ENCODE measurements at places on chromosomes 13 and 19.

- peak; percentile 34 for DNase-seq
Measured at GRCh38 chr19:18284712-18285360, 3.4 kb upstream of the JUND start.

DNA sequence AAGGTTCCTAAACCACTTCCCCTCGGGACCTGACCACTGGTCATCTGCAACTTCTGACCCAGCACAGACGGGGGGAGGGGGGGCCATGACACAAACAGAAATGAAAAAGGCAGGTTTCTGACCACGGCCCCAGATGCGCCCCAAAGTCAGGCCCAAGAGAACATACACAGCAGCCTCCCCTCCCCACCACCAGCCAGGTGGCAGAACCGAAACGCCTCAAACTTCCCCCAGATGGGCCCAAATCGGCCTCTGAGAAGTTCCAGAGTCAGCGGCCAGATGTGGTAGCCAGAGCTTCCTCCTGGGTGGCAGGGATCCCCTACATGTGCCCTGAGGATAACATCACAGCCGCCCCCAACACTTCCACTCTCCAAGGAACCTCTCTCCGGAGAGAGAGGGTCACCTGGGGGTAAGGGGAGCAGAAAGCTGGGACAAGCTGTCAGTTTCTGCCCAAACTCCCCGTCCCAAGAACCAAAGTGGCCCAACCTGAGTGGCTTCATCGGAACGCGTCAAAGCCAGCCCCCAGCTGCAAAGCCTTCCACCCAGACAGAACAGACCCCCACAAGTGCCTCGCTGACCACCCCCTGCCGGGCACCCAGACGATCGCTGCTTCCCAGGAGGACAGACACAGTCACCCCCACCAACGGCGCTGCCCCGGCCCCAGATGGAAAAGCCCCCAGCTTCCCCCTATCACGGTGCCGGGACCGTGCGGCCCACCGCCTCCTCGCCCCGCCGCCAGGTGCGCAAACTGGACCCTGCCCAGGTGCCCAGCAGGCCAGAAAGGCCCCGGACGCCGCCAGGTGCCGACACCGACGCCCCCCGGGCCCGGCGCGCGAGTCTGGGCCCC lies 800 bp downstream of the ELL start:
- DNase-seq = no peak

- DNase-seq = no peak
Measured at GRCh38 chr19:4690361-4690760, 20.2 kb upstream of the MYDGF start.

DNA sequence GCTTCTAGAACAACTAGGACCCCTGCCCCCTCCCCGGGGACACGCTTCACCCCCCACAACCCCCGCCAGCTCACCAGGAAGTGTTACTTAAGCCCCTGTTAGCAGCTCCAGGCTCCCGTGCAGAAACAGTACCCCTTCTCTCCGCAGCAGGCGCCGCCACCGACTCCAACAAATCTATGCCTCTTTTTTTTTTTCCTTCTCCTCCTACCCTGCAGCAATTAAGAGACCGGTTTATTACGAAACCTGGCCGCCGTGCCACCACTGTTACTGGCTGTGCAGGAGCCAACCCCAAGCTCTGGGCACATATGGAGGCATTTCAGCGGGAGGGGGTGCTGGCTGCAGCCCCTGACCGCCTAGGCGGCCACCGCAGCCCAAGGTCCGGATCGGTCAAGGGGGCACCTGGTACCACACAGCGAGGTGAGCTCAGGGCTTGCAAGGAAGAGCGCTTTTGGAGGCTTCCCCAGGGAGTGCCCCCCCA lies 2.4 kb downstream of the GADD45B start:
- peak; percentile 26 for DNase-seq

- no peak for DNase-seq
Measured at GRCh38 chr13:35387682-35388250, 88.7 kb downstream of the MAB21L1 start.

DNA sequence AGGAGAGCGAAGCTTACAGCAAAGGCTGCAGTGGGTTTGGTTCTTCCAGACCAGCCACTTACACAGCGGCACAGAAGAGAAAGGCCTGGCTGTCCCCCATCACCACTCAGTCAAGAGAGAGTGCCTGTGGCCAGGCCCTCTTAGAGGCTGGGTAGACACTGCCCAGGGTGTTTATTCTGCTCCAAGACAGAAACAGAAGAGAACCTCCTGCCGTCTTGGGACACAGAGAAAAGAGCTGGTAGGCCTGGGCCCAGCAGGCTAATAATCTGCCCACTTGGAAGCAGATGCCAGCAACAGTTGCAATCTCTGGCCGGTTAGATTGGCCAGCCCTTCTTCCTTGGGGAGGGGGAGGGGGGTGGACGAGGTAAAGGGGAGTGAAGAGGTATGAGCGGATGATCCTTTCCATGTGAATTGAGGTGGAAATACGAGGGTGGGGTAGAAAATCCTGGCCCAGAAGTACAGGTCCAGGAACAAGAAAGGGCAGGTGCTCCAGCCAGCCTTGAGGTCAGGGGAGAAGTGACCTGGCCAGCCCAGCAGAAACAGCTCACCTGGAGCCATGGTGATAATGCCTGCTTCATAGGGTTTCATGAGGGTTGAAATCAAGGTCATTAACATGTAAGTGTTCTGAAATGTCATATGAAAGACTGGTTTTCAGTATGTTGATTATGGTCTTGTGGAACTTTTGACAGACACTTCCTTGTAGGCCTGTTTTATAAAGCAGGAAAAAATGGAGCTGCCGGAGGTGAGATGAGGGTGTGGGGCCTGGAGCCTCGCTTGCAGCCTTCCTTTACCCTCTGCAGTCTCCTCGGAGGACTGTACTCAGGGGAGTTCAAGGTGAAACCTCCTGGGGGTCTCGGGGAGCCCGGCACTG lies 116.9 kb downstream of the SIPA1L3 start:
- no peak for DNase-seq

GRCh38 chr13:30805132-30805537 lies 69.8 kb downstream of the ALOX5AP start:
- DNase-seq = no peak

DNA sequence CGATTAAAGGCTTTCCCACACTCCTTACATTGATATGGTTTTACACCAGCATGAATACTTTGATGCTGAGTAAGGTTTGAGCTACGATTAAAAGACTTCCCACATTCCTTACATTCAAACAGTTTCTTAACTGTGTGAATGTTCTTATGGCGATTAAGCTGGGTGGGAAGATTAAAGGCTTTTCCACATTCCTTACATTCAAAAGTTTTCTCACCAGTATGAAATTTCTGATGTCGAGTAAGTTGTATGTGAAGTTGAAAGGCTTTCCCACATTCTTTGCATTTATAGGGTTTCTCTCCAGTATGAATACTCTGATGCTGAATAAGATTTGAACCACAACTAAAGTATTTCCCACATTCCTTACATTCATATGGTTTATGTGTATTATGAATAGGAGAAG lies 20.0 kb downstream of the ZNF780B start:
- no peak for DNase-seq

GRCh38 chr19:58059003-58059670 lies at the start of gene ZNF135:
Gene ZNF135, plus strand, starts transcription at chr19:58059282. Its CDS starts 721 bp downstream, at chr19:58060003.
- DNase-seq = peak; percentile 59

DNA sequence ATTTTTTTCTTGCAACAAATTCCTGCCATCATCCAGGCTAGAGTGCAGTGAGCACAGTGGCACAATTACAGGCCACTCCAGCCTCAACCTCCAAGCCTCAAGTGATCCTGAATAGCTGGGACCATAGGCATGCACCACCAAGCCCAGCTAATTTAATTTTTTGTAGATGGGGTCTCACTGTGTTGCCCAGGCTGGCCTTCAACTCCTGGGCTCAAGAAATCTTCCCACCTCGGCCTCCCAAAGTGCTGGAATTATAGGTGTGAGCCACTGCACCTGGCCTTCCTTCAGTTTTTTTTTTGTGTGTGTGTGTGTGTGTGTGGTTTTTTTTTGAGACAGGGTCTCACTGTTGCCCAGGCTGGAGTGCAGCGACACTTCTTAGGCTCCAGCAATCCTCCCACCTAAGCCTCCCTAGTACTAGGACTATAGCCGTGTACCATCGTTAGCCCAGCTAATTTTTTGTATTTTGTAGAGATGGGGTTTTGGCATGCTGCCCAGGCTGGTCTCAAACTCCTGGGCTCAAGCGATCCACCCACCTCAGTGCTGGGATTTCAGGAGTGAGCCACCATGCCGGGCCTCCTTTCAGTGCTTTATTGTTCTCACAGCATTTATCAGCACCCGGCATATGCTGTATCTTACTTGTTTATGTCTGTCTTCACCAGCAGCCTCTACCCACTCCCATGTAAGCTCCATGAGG lies 5.9 kb upstream of the SRRM5 start:
- no peak for DNase-seq

DNA sequence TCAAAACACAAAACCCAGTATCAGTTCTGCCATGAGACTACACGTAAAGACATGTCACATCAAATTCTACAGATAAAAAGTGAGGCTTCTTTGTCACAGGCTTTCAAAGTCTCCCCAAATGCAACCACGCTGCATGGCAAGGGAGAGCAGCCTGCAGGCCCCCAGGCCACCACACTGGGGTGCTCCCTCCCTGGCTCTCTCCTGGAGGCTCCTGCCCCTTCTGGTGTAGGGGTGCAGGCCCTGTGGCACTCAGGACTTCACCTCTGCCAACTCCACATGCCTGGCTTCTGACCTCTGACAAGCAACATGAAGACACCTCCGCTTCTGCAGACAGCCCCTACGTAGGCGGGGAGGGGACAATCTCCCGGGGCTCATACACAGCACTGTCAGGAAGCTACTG lies 14.3 kb downstream of the AKAP8 start:
- DNase-seq = no peak

DNA sequence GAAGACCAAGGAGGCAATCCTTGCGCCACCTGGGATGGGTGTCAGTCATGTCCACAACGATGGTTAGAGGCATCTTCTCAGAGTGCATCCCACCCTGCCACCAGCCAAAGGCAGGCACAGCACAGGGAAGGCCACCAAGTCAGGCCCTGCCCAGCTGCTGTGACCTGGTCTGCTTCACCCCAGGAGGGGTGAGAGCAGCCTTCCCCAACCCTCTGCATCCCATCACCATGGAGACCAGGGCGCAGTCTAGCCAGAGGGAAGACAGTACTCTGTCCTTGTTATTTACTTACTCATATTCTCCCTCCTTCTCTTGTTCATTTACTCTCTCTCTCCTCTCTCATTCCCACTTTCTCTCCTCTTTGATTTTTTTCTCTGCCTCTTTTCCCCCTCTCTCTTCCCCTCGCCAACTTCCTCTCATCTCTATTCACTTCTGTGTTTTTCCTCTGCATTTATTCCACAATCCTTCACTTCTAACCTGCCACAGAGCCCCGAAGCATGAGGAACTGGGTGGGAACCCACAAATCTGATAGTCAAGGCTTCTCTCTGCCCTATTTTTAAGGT lies 749.4 kb downstream of the UQCRFS1 start:
- no peak for DNase-seq

DNA sequence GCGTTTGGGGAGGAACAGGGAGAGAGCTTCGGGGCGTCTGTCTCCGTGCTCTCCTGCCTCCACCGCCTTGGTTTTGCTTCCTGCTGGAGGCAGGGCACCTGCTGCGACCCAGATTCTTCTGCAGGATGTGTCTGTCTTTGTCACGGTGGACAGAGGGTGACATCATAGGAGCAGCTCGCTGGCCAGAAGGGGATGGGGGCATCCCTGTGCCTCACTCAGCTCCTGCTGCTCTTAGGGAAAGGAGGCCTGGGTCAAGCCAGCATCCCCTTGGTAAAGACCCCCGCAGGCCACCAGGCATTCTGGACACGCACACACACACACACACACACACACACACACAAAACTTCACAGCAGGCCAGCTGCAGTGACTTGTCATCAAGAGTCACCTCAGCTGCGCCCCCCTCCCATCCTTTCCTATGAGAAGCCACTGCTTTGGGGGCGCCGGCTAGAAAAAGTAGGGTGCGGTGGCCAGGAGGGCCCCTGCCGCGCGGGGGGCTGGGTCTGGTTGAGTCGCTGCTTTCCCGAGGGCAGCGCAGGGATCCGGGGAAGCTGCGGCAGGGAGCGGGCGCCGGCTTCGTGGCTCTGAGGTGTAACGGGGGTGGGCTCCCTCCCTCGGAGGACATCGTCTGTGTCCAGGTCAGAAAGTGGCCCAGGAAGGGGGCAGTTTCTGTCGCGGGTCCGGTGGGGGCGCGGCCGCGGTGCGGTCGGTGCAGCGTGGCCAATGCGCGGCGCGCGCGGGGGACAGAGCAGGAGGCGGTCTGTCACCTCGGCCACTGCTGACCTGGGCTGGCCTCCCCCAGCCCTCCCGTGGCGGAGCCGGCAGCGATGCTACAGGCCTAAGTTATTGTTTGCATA lies 15.8 kb upstream of the NPAS1 start:
- DNase-seq = no peak

DNA sequence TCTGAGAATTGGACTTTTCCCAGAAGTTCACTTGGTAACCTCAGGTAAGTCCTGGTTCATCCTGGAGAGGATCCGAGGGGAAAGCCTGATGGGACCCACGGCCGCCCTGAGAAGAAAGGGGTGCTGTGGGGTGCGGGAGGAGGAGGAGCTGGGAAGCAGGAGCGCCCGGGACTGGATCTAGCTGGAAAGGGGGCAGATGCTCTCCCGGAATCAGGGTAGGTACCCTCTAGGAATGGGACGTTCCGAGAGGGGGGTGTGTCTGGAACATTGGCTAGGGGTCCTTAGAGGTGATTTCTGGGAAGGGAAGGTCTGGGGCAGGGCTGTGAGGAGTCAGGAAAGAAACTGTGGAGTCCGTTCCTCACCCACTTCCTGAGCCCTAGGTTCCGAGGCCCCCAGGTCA lies 38.7 kb upstream of the ZNF492 start:
- DNase-seq = no peak

DNA sequence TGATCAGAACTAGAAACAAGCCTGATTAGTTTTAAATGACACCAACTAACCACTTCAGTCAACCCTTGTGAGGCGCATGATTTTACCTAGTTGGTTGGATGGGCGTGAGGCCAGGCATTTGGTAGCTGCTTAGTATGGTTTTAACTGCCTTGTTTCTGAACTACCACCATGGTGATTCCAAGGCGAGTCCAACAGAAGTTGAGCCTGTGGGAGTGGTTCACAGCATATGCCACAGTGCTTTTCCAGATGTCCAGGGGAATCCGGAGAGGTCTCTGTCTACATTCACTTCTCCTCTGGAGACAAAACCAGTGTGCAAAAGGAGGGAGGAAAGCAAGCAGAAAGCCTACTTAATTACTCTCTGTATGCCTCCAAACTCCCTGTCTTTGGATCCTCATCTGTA lies 524.1 kb downstream of the GPC6 start:
- no peak for DNase-seq

DNA sequence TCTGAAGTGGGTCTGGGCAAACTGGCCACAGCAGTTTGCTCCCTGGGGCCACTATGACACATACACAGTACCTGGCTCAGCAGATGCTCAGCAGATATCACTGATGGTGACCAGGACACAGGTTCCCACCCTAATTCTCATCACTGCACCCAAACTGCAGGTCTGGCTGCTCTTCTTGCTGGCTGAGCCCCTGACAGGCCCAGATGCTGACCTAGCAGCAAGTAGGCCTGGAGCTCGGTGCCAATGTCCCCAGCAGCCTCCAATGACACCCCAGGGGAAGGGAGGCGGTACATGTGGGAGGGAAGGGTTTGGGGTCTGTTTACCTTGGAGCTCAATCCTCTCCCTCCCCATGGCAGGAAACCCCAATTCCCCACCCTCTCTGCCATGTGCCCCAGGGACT lies 5.1 kb downstream of the UBE2S start:
- DNase-seq = no peak

All from stimulated activated CD4-positive, alpha-beta T cell treated with anti-CD3 and anti-CD28 coated beads, Interleukin-12 subunit alpha, Interleukin-12 subunit beta, amount 100 ng/mL, for 4 hours (primary cell).